Hair follicle dermal papilla cell (primary cell): ENCODE measurements at places on chromosomes 1 and 21. TPM values are rescaled to one million over a fixed set of nuclear protein-coding genes. Genes with fewer than 3 reads are reported as not detected.

Gene LYST
- 57.7 and 93.9 TPM in 2 replicates for total RNA-seq

Gene SERPINC1
- total RNA-seq = not detected in 2 replicates

Gene TMEM9
- 50.6 and 61.2 TPM in 2 replicates for total RNA-seq

Gene ATP1A2
- total RNA-seq = not detected in 2 replicates

Gene PDZK1
- total RNA-seq = 0.49 and 0.97 TPM in 2 replicates

Gene NTRK1
- total RNA-seq = not detected in 2 replicates

Gene CLCA2
- 6.0 and 7.7 TPM in 2 replicates for total RNA-seq

Gene EBNA1BP2
- total RNA-seq = 33.5 and 35.7 TPM in 2 replicates

Gene AGMAT
- 0.16 and 1.3 TPM in 2 replicates for total RNA-seq

Gene PDZK1IP1
- total RNA-seq = not detected in 2 replicates

Gene DIO1
- total RNA-seq = not detected in 2 replicates

Gene LEMD1
- total RNA-seq = not detected in 2 replicates

Gene SPTA1
- not detected in 2 replicates for total RNA-seq

Gene CHODL
- 0.12 and 0.16 TPM in 2 replicates for total RNA-seq

Gene CCDC24
- total RNA-seq = 3.0 and 3.1 TPM in 2 replicates

Gene SLC30A2
- total RNA-seq = not detected in 2 replicates

Gene SYT14
- 3.3 and 4.7 TPM in 2 replicates for total RNA-seq

Gene CCDC17
- 0.61 and 3.1 TPM in 2 replicates for total RNA-seq

Gene C1QA
- not detected in 2 replicates for total RNA-seq

Gene LIX1L
- 50.8 and 52.1 TPM in 2 replicates for total RNA-seq

Gene ADCY10
- under 0.01 TPM in 1 of 2 replicates, not detected in the other for total RNA-seq

Gene DIP2A
- 30.8 and 36.0 TPM in 2 replicates for total RNA-seq

Gene DMRTA2
- not detected in 2 replicates for total RNA-seq

Gene HJV
- not detected in 2 replicates for total RNA-seq

Gene OR2L3
- total RNA-seq = 0.16 TPM in 1 of 2 replicates, not detected in the other

Gene TMCC2
- total RNA-seq = 3.5 and 3.7 TPM in 2 replicates

Gene RGSL1
- total RNA-seq = not detected in 2 replicates

Gene VASH2
- total RNA-seq = not detected in 2 replicates

Gene FRRS1
- 8.5 and 23.0 TPM in 2 replicates for total RNA-seq

Gene COPA
- 331 and 398 TPM in 2 replicates for total RNA-seq

Gene ERRFI1
- 22.1 and 27.9 TPM in 2 replicates for total RNA-seq

Gene ACTA1
- 0.16 TPM in 1 of 2 replicates, not detected in the other for total RNA-seq

Gene TNN
- under 0.01 TPM in 1 of 2 replicates, not detected in the other for total RNA-seq

Gene HAO2
- under 0.01 TPM in 1 of 2 replicates, not detected in the other for total RNA-seq

Gene NBPF20
- total RNA-seq = 2.3 and 2.8 TPM in 2 replicates

Gene DENND2C
- 3.6 and 3.9 TPM in 2 replicates for total RNA-seq

Gene OR10J1
- total RNA-seq = not detected in 2 replicates

Gene AK5
- 89.3 and 126 TPM in 2 replicates for total RNA-seq

Gene COL9A2
- total RNA-seq = 2.7 and 4.4 TPM in 2 replicates

Gene GUCA2B
- not detected in 2 replicates for total RNA-seq

Gene C4BPA
- not detected in 2 replicates for total RNA-seq

Gene SPATA46
- total RNA-seq = not detected in 2 replicates

Gene TSNAX
- 37.8 and 41.4 TPM in 2 replicates for total RNA-seq

Gene AIM2
- total RNA-seq = not detected in 2 replicates

Gene COL6A1
- total RNA-seq = 5,604 and 6,263 TPM in 2 replicates

Gene GPR61
- total RNA-seq = not detected in 2 replicates

Gene MRPS14
- total RNA-seq = 18.9 and 23.0 TPM in 2 replicates

Gene FMO5
- total RNA-seq = 1.2 and 2.9 TPM in 2 replicates

Gene CD101
- 0.49 TPM in 1 of 2 replicates, not detected in the other for total RNA-seq

Gene PODN
- total RNA-seq = 20.8 and 23.0 TPM in 2 replicates
